Calu3 (cell line): ENCODE measurements at places on chromosomes 5 and 9.
A peak's percentile ranks its signal among the peaks of the same experiment; 100 is the strongest.

- DNase-seq: no peak
These were observed 84.7 kb downstream of the PTTG1 start for GRCh38 chr5:160506006-160507004.

- no peak for DNase-seq
These were observed 30.6 kb downstream of the KDM4C start for GRCh38 chr9:6788162-6789016.

DNA sequence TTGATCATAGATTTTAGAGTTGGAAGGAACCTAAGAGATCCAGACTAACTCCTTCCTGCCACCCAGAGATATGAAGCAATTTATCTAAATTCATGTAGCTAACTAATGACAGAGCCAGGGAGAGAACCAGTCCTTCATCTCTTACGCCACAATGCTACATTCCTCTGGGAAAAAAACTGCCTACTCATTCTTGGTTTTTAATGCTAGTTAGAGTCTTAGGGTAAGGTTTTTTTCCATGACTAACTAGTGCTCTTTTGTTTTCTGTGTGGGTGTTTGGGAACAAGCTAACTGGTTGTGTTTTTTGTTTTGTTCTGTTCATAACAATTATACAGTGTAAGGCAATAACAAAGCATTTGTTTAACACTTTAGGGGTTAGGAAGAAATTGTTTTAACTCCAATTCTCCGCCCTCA lies 52.4 kb downstream of the SLC44A1 start:
- peak; percentile 15 for DNase-seq

- no peak for DNase-seq
These were observed 174.6 kb downstream of the MAPKAP1 start for GRCh38 chr9:125532412-125532811.

GRCh38 chr5:17448877-17449276 lies 49.2 kb upstream of the TAF11L2 start:
- no peak for DNase-seq

GRCh38 chr9:91424403-91425176 lies 958 bp upstream of the NFIL3 start:
- DNase-seq: peak; percentile 53

DNA sequence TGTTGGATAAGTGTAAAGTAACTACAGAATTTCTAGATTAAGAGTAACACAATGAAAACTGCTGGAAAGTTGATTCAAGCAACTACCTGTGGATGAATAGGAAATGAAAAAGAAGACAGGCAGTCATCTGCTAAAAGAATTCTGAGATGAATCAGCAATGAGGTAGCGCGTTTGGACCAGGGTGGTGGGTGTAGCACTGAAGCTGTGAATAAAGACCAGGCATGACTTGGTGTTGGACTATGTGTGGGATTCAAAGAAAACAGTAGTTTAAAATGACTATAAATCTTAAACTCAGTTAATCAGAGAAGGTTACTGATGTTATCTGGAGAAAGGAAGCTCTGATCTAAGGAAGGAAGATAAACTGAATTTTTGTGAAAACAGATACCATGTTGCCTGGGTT lies 159.8 kb downstream of the FBN2 start:
- no peak for DNase-seq

- no peak for DNase-seq
These were observed 55.6 kb downstream of the GNA14 start for GRCh38 chr9:77592476-77592875.

DNA sequence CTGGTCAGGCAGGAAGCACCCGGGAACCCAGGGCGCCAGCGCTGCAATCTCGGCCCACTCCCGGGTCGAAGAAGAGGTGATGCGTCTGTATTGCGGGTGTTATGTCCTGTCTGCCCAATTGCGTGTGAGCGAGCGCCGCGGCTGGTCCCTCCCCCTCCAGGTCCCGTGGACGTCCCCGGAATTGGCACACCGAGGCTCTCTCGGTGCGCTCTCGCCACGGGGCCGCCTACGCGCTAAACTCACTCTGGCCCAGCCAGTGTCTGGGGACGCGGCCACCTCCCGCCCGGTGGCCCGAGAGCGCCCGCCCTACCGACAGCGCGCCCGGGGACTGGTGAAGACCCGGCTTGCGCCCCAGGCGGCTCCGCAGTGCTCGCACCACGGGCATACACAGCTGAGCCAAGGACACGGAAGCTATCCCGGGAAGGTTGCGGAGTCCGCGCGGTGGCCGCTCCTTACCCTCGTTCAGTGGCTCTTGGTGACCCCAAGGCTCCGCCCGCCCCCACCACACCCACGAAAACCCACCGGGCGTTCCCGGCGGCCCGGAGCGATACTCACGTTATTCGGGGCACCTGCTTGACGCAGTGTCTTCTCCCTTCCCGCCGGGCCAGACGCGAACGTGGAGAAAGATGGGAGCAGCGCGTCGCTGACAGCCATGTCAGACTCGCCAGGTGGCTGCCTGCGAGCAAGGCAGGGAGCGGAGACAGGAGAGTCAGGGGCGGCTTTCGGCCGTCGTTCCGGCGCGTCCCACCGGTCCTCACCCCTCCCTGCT lies 1.0 kb downstream of the KLF4 start:
- peak; percentile 47 for DNase-seq

- no peak for DNase-seq
These were observed at the start of gene RANBP3L for GRCh38 chr5:36301858-36302603. TSS of gene RANBP3L (minus strand) at chr5:36301902. CDS start at chr5:36301416, 486 bp downstream.

DNA sequence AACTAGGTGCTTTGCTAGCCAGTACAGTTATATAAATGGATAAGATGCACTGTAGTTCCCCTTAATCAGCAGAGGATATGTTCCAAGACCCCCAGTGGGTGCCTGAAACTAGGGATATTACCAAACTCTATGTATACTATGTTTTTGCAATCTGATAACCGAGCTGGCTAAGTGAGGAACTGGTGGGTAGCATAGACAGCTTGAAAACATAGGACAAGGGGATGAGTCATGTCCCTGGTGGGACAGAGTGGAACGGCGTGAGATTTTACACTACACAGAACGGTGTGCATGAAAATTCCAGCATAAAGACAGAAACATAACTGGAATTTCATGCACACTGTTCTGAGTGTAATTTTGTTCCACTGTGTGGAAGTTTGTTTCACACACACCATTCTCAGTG lies 86.9 kb downstream of the BASP1 start:
- DNase-seq: no peak

- no peak for DNase-seq
These were observed 32.9 kb downstream of the NXNL2 start for GRCh38 chr9:88567870-88568269.

DNA sequence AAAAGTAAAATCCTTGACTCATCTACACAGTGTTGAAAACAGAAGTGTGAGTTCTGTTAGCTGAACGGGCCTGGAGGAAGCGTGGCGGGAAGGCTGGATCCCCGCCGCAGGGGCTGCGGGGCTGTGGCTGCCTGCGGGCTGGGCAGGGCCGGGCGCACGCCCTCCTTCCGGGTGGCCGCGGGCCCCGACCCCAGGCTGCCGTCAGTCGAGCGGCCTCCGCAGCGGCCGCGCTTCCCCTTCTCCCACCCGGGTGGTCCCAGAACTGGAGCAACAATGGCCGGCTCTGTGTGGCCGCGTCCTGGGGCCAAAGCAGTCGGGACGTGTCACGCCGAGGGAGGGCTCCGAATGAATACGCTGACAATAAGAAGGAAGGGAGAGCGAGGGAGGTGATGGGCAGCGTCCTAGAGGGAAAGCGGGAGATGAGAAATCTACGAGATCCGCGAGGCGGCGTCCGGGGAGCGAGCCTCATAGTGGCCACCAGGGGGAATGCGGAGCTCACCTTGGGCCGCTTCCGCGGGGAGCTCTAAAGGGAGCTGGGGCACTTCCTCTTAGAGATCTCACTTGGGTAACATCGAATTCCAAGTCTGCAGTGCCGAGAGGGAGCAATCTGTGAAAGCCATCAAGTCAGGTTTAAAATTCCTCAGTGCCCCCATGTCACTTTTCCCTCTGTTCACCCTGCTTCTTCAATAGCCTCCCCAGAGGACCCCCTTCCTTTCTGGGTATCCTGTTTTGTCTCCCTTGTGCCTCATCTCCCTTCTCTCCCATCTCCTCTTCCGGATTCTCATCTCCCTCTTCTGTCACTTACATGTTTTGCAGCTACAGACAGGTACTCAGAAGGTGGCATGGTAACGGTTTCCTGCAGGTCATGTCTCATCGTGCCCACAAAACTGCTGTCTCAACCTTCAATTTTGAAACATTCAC lies 83.9 kb downstream of the SLC1A3 start:
- peak; percentile 87 for DNase-seq

DNA sequence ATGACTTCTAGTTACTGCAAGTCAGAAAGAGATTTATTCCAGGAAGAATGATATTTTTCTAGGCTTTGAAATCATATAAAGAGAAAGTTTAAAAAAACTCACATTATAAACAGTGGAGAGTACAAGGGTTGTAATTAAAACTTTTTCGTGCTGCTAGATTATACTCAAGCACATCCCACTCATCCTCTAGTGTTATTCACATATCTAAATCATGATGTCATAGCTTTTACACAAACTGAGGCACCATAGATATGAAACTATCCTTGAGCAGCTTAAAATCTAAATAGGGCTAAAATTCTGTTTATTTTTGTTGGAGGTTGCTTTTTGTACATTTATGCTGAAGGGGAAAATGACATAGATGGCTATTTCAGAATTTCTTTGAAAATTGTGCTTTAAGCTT lies 30.0 kb downstream of the TENT2 start:
- no peak for DNase-seq

DNA sequence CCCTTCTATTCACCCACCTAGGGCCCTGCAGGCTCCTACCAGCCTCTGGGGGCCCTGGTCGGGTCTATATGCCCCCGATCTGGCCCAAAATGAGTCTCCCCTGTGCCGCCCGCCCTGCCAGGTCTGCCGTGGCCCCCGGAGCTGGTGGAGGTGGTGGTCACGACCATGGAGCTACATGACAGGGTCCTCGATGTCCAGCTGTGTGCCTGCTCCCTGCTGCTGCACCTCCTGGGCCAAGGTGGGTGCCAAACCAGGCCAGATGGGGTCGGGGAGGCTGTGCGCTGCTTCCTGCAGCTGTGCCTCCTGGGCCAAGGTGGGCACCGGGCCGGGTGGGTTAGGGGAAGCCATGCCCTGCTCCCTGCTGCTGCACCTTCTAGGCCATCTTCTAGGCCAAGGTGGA lies 17.5 kb downstream of the REXO4 start:
- no peak for DNase-seq

- DNase-seq: no peak
These were observed 88.1 kb upstream of the TLE1 start for GRCh38 chr9:81777482-81777881.

DNA sequence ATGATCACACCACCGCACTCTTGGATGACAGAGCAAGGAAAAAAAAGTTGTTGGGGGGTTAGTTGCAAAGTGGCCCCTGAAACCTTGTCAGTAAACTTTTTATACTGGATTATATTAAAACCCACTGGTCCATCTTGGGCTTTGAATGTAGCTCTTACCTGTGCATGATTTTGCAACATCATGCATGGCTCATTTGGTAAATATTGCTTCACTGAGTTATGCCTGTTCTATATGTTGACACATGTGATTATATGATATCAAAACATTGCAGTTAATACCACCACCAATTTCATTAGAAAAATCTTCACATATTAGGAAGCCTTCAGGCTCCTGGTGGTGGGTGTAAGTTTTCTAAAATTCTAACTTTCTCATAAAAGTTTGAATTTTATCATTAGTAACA lies 41.9 kb downstream of the DYNC2I2 start:
- DNase-seq: no peak

DNA sequence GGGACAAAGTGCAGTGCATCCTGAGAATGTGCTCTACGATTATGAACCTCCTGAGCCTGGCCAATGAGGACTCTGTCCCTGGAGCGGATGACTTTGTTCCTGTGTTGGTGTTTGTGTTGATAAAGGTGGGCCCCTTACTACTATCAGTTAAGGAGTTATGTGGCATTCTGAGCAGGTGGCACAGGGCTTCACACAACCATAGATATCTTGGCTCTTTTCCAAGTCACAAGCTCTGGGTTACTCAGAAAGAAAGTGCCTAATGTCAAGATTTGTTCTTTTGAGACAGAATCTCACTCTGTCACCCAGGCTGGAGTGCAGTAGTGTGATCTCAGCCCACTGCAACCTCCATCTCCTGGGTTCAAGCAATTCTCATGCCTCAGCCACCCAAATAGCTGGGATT lies 99.0 kb downstream of the GAPVD1 start:
- DNase-seq: no peak

GRCh38 chr5:40436535-40437237 lies 243.0 kb upstream of the PTGER4 start:
- DNase-seq: no peak

GRCh38 chr9:130242270-130243014 lies 23.1 kb upstream of the HMCN2 start:
- no peak for DNase-seq

GRCh38 chr5:92163906-92164305 lies 780.8 kb upstream of the ARRDC3 start:
- DNase-seq: no peak

GRCh38 chr5:68411161-68411560 lies 195.6 kb downstream of the PIK3R1 start:
- DNase-seq: no peak

DNA sequence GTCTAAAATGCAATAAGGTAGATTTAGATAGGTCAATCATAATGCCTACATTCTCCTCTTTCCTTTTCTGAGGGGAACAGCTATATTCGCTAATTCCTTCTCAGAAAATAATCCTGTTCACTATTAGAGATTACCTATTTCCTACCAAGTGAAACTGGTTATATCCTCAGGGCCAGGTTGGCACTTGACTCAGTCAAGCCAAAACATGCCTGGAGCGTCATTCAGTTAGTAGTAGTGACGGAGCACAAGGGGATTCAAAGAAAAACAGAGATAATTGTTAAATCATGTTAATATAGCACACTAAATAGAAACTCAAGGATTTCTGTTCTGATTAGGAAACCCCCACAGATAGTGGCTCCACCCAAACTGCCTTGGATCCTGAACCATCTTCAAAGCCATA lies 515.4 kb upstream of the PTPRD start:
- no peak for DNase-seq

GRCh38 chr9:99057665-99058625 lies 47.0 kb upstream of the TGFBR1 start:
- DNase-seq: no peak

DNA sequence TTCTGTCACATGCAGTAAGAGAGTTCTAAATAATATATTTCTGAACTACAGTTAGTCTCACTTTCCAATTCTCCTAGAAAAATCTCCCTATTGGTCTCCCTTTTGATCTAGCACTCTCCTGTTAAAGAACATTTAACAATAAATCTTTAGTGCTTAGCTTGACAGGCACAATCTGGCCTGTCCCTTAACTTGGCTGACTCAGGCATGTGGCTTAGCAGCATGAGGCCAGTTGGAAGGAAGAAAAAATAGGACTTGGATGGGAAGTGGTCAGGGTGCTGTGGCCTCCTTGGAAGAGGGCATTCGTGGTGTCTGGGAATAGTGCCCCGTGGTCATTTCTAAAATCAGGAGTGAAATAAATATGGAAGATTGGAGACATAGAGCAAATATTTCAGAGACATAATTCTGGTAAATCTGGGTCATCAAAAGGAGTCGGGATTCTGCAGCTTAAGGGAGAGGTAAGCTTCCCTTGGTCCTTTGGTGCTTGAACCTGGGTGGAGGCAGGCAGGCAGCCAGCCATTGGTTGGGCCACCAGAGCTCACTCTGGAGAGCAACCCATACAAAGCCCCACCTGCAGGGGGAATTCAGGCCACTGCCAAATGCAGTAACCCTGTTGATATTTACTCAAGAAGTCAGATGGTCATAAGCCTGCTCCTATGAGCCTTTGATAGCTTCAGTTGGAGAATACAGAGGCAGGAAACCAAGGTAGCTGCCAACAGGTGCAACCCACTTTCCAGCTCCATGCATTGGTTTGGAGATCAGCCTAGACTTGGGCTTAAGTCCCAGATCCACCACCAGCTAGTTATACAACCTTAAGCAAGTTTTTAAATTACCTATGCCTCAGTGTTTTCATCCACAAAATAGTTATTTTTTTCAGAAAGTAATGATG lies 28.8 kb upstream of the TLE4 start:
- no peak for DNase-seq

- peak; percentile 67 for DNase-seq
These were observed 34.5 kb upstream of the MED27 start for GRCh38 chr9:132114102-132114707.
